ENCODE measurements at places on chromosomes 5 and 9.
A peak's percentile ranks its signal among the peaks of the same experiment; 100 is the strongest.

DNA sequence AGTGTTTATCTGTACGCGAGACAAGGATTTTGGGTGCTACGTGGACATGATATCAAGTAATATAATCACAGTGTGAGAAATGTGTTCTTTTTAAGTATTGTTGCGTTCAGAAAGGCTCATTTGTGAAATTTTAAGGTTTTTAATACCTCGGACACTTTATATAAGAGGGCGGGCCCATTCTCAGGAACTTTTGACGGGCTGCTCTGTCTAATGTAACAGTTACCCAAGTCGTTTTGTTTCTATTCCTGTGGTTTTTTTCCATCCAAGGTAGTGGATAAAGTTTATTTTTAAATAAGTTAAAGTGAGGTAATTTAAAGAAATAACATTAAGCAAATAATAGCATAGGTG is 525 bp downstream of the SRP19 start:
- DNase-seq = no peak

DNA sequence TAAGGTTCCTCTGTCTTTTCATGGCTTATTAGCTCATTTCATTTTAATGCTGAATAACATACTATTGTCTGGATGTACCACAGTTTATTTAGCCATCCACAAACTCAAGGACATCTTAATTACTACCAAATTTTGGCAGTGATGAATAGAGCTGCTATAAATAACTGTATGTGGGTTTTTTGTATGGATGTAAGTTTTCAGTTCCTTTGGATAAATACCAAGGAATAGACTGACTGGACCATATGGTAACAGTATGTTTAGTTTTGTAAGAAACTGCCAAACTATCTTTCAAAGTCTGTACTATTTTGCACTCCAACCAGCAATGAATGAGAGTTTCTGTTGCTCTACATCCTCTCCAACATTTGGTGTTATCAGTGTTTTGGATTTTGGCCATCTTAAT is 38.7 kb downstream of the SCAMP1 start:
- DNase-seq = peak; percentile 24

DNA sequence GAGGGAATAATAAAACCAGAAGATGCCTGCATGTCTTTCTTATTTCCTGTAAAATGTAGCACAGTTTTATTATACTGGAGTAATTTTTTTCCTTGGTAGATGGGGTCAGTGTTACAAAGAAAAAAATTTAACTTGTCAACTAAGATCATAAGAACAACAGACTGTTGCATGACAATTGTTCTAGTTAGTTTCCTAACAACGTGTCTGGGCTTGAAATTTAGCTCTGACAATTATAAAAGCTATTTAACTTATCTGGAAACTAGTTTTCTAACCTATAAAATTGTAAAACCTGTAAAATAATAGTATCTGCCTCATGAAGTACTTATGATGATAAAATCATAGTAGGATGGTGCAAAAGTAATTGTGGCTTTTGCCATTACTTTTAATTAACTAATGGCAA is 4.9 kb downstream of the SHOC1 start:
- no peak for DNase-seq

DNA sequence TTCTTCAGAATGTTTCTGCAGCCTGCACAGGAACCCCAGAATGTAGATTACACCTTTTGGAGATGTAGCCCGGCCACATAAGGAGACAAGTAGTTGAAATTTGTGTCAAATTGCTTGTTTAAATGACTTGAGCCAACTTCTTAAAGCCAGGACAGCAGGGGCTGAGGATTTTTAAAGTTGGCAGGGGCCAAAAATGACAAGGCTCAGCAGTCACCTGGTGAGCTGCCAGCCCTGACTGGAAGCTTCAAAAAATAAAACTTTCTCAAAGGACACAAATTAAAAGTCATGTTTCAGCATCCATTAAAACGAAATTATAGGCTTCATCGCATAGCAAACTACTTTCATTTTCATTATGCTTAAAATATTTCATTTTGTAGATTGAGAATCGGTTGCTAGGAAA is 340.3 kb upstream of the WWC1 start:
- no peak for DNase-seq

- peak; percentile 61 for DNase-seq
Measured at GRCh38 chr5:175344331-175345195, 99.4 kb downstream of the DRD1 start.

- DNase-seq = peak; percentile 87
Measured at GRCh38 chr5:56346741-56347535, 113.8 kb upstream of the ANKRD55 start.

- DNase-seq = no peak
Measured at GRCh38 chr5:151970885-151971284, 46.2 kb upstream of the GLRA1 start.

- no peak for DNase-seq
Measured at GRCh38 chr5:77312413-77312812, 101.9 kb downstream of the PDE8B start.

DNA sequence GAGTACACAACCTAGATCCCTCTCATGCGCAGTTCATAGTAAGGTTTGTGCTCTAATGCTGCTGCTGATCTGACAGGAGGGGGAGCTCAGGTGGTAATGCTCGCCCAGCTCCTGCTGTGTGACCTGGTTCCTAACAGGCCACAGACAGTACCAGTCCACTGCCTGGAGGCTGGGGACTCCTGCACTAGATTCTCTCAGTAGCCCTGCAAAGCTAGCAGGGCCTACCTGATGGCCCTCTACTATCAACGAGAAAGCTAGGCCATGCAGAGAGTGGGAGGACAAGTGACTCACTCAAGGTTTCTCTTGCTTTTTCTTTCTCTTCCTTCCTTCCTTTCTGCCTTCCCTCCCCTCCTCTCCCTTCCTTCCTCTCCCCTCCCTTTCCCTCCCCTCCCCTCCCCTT is 55.1 kb upstream of the TEX48 start:
- DNase-seq = no peak

DNA sequence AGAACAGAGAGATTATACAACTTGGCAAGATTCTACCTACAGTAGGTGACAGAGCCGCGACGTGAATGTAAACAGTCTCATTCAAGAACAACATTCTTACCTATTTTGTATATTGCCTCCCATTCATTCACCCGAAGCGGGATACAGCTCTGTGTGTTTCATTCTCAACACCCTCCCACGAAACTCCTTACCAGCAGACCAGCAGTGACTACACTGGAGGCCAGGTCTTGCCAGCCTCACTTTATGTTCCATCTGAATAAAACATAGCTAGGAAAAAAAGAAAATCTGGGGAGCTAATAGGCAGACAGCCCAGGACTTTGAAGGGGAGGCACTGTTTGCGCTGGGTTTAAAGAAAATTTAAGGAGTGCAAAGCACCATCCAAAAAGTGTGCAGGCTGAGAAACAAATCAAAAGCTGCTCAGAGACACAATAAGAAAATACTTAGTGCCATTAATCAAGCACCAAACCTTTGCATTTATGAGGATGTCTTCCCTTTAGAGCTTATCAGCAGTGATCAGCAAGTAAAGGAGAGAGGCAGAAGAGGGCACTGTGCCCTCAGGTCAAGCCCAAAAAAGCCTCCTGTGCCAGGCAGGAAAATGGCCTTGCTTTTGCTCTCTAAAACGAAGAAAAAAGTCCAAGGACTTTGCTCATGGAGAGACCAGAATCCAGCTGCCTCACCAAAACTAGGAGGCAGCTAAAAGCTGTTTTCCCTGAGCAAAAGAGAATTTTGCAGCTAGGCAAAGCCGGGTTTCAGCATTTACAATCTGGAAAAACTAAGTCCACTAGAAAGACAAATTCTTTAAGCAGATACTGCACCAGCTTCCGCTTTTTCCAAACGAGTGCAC is 295.1 kb downstream of the BNC2 start:
- DNase-seq = no peak

- DNase-seq = no peak
Measured at GRCh38 chr5:66661149-66661548, 65.0 kb downstream of the MAST4 start.

DNA sequence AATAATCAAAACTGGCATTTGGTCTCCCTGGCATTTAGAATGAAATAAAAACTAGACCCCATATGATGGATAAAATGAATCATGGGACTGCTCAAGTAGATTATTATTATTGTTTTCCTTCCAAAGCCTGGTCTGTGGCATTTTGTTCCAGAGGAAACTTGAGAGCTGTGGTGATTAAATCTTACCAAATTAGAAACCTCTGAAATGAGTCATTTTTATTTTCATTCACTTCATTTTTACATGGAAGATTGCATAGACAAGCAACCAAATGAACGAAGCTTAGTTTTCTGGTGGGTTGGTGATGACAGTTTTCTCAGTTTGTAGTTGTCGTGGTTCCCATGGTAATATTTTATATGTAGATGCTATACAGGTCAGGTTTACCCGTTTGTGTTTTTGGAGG is 23.4 kb downstream of the PAM start:
- DNase-seq = no peak

DNA sequence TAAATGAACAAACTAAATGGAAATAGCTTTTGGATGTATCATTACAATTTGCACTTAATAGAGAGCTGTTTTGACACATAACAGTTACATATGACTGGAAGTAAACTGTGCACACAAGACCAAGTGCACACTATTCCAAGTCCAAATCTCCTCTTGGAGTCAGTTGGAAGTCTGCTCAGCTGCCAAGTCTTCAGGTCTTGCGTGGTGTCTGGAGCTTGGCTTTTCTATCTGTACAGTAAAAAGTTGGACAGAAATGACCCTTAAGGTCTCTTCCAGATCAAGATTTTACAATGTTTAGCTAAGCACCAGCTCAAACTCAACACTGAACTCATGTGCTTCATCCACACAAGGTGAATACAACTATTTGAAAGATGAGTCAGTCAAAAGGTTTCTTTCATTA is 456.9 kb downstream of the RASEF start:
- DNase-seq = no peak

GRCh38 chr9:129011761-129012181 is 16.4 kb downstream of the SH3GLB2 start:
- peak; percentile 82 for DNase-seq

DNA sequence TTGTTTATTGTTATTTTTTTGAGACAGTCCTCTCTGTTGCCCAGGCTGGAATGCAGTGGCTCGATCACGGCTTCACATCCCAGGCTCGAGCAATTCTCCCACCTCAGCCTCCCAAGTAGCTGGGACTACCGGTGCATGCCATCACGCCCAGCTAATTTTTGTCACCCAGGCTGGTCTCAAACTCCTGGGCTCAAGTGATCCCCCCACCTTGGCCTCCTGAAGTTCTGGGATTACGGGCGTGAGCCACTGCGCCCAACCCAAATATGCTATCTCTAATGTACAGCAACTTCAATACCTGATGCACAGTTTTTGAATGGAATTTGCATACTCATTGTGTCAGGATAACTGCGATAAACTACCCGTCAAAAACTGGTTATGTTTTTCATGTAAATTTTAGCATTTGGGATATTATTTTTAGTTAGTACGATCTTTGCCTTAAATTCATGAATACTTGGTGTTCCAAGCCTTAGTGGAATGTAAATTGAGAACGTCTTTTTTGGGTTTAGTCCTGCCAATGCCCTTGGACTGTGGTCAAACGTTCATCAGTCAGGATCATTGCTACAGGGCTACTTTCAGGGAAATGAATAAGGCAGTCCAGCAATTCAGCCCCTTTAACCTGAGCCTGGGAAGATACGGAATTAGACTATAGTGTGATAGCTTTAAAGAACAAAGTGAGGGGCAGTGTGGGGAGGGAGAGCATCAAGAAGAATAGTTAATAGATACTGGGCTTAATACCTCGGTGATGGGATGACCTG is 4.4 kb downstream of the UGCG start:
- no peak for DNase-seq

DNA sequence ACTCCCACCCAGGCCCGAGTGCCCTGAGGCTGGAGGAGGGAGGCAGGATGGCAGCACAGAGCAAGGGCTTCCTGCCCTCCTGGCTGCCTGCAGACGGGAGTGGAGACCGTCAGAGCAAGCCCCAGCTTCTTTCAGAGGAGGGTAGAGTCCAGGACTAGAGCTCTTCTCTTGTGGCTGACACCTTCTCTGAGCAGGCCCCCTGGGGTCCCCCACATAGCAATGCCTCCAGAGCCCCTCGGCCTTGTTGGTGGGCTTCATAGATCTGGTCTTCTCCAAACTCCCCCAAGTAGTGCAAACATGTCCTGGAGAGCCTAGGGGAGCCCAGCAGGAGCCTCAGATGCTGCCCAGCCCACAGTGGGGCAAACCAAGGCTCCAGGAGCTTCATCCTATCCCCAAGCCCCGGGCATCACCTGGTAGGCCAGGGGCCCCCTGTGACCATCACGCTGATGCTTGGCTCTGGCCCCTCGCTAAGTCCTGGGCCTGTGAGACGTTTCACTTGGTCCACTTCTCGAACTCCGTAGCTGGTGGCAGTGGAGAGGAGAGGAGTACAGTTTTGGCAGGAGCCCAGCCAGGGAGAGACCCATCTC is 2.0 kb downstream of the MZB1 start:
- DNase-seq = no peak

- no peak for DNase-seq
Measured at GRCh38 chr9:91407580-91408318, 15.9 kb downstream of the NFIL3 start.

GRCh38 chr5:150285114-150285513 is 4.5 kb downstream of the CAMK2A start:
- DNase-seq = no peak

DNA sequence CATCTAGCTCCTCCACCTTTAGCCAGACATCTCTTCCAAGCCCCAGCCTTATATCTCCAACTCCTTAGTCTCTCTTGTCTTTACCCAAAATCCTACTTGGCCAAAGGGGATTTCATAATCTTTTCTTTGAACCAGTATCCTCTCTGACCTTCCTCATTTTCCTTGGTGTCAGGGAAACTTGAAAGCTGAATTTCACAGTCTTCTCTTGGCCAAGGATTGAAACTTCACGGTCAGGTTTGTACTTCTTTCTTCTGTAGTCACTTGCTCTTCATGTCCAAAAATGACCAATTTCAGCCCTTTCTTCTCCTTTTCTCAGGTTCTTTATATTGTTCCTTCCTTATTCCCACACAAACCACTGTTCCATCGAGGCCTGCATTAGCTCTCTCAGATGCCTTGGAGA is 473.7 kb upstream of the KLF4 start:
- DNase-seq = no peak

DNA sequence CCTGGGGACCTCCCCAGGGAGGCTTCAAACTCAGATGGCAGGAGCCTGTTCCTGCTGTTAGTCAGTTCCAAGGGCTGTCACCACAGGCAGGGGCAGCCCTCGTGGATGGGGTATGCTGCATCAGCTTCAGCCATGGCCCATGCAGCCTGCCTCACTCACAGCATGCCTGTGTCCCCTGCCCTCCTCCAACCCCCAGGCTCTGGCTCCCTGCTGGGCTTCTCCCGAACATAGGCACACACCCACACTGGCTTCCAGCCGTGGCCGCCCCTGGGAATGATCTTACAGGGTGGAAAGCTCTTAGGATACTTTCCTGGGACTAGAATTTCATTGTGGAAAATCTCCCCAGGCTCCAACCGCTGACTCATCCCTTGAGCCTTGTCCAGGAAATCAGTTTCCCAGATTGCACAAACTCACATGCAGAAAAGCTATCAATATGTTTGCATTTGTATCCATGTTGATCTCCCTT is 163.8 kb downstream of the SEC61B start:
- peak; percentile 48 for DNase-seq

Measured in SJCRH30 (cell line).